Neural progenitor cell (in vitro differentiated cells): ENCODE measurements at places on chromosomes 1 and 21.

- DNase-seq = no peak
Measured at GRCh38 chr21:25670726-25671125, 31.7 kb downstream of the JAM2 start.

DNA sequence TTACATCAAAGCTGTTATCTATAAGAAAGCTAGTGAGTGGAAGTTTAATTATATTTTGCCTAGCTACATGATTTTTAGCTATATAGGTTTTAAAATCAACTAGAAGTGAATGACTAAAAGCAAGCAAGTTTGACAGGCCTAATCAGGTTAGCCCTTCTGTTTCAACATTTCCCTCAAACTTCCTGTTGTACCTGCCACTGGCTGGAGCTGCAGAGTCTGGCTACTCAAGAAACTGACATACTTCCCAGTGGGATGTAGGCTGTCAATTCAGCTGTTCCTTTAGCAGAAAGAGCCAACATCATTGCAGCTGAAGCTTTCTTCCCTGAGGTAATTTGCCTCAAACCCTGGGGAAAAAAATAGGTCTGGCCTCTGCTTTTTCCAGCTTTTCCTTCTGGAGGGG, 87.1 kb upstream of the TNR start:
- DNase-seq = no peak

DNA sequence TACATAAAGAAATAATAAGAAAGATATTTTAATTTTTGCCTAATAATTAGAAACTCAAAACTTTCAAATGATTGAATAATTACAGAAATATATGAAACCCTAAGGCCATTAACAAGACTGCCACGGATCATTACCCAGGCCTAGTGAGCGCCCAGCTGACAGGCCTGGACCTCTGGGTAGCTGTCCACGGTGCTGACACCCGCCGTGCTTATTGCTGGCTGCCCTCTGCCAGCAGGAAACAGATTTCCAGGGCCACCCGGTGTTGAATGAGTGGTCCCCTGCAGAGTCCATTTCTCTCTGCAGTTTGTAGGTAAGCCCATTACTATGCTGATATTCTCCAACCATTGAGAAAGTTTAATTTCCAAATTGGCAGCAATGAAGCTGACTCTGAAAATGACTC, 254.4 kb upstream of the GJB5 start:
- peak; percentile 78 for DNase-seq

GRCh38 chr1:67916140-67916886, 83.0 kb upstream of the GNG12 start:
- no peak for DNase-seq

DNA sequence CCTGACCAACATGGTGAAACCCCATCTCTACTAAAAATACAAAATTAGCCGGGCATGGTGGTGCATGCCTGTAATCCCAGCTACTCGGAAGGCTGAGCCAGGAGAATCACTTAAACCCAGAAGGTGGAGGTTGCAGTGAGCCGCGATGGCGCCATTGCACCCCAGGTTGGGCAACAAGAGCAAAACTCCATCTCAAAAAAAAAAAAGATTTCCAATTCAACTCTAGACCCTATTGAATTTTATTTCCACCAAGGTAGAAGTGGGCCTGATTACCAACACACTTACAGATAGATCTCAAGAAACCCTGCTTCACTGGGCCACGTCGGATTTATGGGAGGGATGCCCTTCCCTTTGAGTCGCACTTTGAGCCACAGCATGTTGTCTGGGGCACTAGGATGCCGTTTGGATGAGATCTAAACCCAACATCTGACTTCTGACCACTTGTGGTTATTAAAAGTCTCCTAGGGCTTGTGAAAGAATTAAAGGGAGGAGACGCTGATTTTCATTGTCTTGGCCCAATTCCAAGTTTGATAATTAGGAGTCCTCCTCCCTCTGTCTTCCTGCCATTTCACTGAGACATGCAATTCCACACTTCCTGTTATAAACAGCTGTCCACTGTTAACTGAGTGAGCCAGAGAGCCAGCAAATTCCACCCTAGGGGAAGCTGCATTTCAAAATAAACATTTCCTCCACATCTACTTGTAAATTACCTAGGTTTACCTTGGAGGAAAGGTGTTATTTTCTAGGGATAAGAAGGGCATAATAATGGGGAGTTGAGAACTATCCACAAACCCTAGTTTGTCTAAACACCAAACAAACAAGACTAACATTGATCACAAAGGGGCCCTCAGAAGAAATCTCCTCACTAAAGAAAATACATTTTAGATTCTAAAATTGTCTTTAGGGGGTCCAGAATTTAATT, 5.2 kb upstream of the RERE start:
- no peak for DNase-seq

DNA sequence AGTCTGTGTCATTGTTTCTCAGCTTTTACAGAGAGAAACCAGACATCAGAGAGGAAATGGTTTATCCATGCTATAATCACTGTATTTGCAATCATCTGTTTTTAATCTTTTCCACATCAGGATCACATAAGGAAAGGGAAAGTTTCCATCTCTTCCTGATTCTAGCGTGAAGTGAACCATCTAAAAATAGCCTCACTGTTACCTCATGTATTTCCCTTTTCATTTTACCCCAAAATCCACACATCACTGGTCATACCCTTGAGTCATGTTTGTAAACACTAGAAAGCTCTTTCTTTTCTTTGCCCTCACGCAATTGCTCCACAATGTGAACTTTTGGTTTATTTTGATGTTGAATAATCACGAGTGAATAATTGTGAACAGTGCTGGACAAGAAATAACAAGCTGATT, 146.0 kb downstream of the PLA2G4A start:
- no peak for DNase-seq

- DNase-seq = no peak
Measured at GRCh38 chr1:31625561-31626222, 8.2 kb downstream of the HCRTR1 start.

DNA sequence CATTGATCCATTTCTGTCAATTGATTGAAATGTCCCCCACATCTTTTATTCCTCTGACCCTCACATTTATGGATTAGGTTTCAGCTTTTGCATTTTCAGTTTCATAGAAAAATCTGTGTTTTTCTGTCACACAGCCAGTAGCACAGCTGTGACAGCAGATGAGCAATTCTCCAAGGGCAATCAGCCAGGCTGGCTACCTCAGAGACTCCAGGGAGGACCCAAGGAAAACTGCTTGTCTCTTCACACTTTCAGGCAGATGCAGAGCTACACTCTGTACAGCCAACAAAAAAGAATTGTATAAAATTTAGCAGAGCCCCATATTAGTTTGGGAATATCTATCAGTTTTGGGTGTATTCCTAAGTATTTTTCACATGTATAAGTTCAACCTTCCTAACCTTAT, 257.2 kb downstream of the LRRC7 start:
- no peak for DNase-seq

DNA sequence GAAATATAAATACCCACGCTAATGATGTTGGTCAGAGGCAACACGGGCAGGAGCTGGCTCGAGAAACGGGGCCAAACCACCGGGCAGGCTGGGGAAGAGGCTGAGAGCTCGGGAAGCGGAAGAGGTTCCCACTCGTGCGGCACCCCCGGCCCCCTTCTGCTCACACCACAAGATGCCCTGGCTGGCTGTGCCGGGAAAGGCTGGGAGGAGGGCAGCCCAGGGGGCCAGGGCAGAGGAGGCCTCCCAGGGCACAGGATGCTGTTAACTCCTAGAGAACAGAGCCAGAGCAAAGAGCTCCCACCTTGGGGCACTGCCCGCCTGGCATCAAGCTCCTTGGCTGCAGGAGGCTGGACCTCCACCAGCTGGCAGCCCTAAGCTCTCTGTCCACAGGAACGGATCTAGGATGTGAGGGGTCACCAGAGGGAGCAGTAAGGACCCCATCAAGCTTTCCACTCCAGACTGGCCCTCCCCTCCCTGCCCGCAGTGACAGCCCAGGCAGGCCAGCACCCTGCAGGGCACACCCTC, 44.8 kb downstream of the CASZ1 start:
- DNase-seq = no peak

GRCh38 chr1:208179263-208179816, 64.8 kb downstream of the PLXNA2 start:
- DNase-seq = no peak

GRCh38 chr1:241560146-241560848, 28.1 kb downstream of the KMO start:
- no peak for DNase-seq

- peak; percentile 90 for DNase-seq
Measured at GRCh38 chr1:234478481-234479309, at the start of gene TARBP1. Gene TARBP1, minus strand, starts transcription at chr1:234479179. Its CDS starts 76 bp downstream, at chr1:234479103.

DNA sequence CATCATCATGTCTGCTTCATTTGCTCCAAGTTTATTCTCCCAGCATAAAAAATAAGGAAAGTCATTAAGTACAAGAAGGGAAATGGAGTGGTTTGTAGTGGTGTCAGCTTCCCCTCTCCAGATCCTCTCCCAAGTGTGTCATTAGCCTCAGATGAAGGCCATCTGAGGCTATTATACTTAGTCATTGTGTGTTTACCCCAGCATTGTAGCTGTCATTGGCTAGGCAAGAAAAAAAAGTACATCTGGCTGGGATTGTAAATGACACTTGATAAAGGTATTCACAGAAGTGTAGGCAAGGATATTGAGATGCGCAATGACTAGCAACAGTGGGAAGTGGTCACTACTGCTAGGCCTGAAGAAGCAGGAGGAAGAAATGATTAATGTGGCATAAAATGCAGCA, 316.9 kb upstream of the SGIP1 start:
- no peak for DNase-seq

DNA sequence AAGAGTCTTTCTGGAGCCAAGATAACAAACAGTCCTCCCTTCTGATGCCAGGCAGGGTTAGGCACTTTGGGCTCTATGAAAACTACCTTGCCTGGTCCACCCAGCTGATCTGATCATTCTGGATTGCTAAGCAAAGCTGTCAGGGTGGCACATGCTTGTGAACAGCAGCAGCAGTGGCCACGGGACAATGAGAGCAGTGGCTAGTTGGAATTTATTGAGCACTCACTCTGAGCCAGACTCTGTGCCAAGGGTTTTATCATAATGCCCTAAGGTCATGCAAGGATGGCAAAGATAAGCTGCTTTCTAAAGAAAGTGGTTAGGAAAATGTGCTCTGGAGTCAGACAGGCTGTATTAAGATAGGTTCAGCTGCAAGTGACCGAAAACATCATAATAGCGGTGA, 390.4 kb upstream of the VAMP3 start:
- no peak for DNase-seq

GRCh38 chr1:206551986-206552326, 44.6 kb downstream of the RASSF5 start:
- DNase-seq = no peak

GRCh38 chr1:168623003-168623828, 46.8 kb downstream of the XCL1 start:
- DNase-seq = no peak
